ENCODE measurements at places on chromosomes 3 and 15.

GRCh38 chr3:38371541-38372213 lies 25.1 kb downstream of the XYLB start:
- no peaks in the 10 kb centered on the region for H3K36me3 ChIP-seq
- H3K27me3 ChIP-seq: no peaks in the 10 kb centered on the region
- DNase-seq: no peak
- no peak overlapping the region for H3K4me3 ChIP-seq

GRCh38 chr15:49075881-49076280 lies 29.6 kb upstream of the SECISBP2L start:
- no peak overlapping the region for H3K4me3 ChIP-seq
- DNase-seq: no peak
- H3K27ac ChIP-seq: peak overlapping the region; percentile 54
- H3K27me3 ChIP-seq: no peaks in the 10 kb centered on the region
- no peaks in the 10 kb centered on the region for H3K36me3 ChIP-seq

DNA sequence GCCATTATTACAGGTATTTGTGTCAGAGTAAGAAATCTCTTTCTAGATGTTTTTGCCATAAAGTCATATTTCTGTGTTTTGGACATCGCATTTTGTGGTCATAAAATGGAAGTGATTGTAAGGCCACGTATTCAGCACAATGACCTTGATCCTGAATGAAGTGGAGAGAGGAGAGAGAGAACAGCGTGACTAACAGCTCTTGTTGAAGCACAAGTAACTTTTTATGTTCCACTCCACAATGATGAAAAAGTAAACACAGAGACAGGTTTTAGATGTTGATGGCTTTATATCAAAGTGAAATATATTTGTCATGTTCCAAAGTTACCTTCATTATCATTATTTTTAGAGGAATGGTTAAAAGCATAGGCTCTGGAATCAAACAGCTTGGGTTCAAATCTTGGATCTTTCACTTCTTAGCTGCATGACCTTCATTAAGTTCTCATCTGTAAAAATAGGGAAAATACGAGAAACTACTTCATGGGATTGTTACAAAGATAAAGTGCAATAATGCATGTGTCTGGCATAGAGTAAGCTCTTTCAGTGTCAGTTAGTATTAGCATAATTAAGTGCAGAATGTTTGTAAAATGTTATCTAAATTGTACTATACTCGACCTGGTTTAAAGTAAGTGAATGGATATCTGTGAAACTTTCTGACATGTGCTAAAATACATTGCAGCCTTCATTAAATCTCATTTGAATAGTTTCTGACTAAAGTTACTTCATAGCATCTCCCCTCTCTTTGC lies 341.5 kb upstream of the DNAJC19 start:
- no peak overlapping the region for H3K4me3 ChIP-seq
- no peaks in the 10 kb centered on the region for H3K36me3 ChIP-seq
- H3K27me3 ChIP-seq: no peaks in the 10 kb centered on the region
- no peak for DNase-seq

DNA sequence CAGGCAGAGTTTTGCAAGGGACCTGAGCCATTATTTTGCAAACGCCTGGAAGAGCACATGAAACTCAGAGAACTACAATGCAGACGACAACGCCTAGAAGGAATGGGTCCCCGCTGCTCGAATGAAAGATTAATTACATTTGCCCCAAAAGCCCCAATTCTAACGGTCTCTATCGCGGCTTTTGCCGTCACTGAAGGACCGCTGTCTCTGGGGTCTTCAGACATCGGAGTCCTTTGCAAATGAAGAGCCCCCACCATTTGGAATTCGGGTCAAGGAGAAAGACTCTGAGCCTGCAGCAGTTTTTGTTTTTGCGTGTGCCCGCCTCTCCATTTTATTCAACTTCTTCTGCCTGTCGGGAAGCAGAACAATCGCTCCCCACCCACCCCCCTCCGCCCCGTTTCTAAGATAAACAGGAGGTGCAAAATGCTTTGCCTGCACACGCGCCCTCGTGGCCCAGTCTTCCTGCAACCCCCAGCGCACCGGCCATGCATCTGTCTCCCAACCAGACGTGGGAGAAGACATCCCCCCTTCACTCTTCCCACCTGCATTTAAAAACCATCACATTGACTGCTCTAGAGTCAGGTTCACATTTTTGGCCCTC lies 13.5 kb downstream of the SOX2 start:
- DNase-seq: no peak
- no peak overlapping the region for H3K27ac ChIP-seq
- no peak overlapping the region for H3K4me3 ChIP-seq
- no peaks in the 10 kb centered on the region for H3K4me1 ChIP-seq
